ENCODE measurements at places on chromosomes 3 and 15.

DNA sequence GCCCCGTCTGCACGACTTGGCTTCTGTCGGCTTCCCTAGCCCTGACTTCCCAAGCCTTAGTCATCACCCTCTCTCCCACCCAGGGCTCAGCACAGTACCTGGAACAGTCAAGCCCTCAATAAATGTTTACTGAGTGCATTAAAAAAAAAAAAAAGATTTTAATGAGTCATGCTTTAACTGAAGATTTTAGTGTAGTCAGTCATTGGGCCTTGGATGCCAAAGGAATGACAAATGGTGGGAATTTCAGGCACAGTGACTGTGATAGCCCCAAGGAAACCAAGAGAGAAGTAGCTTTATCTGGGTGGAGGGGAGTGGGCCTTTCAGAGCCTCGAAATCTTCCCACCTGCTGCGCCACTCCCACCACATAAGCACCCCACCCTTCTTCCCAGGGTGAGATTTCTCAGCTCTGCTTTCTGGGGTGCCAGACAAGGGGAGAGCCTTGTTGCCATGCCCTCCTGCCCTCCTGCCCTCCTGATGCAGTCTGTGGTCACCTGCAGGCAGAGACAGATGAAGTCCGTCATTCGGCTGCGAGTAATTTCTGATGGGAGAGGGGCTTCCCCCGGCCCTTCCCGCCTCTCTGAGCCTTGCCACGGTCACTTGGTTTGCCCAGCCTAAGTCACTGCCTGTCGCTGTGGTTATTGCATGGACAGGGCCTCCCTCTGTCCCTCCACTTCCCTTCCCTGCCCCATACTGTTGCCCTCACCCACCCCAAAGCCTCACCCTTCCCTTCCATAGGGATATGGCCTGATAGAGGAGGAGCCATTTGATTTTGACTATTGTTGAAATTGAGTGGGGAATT lies 41.8 kb downstream of the SMAD3 start:
- DNase-seq: peak; percentile 98

DNA sequence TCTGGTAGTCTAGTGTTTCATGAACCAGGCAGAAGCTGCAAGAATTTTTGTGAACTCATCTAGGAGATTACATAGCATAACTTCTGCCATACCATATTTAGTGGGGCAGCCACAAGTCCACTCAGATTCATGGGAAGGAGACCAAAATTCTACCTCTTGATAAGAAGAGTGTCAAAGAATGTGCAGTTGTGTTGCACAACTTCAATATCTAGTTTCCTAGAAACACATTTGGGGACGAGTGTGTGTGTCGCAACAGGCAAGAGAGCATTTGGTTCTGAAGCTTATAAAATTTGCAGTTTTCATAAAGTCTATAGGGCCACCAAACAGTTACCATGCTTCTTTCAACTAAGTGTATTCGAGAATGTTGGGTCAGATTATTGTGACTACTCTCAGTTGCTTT lies 115.3 kb downstream of the KCNH8 start:
- no peak for DNase-seq

DNA sequence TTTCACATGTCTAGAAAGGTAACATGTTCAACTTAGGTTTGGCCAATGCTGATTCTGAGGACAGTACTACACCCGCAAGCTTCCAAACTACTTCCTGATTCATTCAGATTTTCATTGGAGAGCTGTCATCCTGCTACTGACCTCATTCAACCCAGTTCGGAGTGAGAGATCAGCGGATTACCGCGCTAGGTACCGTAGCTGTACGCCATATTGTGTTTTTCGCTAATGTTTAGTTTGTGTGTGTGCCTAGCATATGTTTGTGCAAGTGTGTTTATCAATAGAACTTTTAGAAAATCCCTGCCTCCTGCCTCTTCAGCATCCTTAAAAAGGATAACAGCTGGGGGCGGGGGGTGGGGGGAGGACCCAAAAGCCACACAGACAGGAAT lies 1.1 kb downstream of the ZBTB20 start:
- peak; percentile 52 for DNase-seq

GRCh38 chr15:101772921-101773320 lies 30.4 kb upstream of the OR4F6 start:
- DNase-seq: no peak

DNA sequence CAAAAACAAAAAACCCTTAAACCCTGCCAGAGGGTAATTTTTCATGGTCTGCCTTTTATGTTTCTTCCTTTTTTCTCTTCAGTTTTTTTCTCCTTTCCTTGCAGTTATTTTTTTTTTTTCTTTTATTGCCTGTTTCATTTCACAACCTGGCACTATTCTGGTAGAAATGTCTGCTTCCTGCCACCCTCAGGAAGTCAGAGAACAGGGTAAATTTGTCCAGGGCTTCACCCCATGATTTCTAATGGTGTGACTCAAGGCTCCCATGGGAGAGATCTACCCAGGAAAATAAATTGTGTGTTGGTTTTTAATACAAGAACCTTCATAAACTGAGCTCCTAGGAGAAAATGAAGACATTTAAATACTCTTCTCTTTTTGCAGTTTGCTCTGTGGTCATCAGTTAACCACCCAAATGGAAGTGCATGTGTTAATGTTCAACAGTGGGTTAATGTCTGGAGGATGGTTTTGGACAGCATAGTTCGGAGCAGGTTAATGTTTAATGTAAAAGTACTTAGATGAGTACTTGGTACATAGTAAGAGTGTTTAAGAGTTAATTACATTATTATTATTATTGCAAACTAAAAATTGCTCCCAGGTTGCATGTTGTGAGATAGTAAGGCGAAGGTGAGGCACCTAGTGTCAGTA lies 45.9 kb downstream of the CGNL1 start:
- no peak for DNase-seq

DNA sequence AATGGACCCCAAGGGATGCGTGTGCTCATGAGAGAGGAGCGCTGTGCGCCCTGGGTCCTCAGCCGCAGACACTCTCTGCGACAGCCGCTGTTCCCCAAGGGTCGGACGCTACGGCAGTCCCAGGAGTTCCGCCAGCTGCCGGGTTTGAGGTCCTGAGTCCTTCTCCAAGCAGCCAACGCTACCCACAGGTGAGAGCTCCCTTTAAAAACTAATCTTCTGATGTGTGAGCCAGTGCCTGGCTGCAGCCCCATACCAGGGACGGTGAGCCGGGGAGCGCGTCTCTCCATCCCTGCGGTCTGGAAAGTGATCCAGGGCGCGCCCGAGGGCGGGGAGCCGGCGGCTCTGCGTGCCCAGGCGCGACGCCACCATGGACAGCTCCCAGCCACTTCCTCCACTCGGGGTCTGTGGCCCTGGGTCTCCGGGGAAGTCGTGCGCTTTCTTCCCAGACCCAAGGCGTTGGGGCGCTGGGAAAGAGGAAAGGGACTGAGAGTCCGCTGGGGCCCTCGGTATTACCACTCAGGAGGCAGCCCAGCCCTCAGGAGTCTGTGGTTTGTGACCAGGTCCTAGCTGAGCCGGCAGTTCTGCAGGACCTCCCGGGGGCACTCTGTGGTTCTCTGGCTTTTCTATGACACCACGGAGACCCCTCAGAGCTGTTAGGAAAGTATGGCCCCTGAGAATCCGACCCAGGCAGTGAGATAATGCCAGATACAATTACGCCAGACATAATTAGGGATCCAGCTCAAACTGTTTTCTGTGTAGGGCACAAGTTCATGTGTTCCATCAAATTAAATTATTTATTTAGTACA lies 1.4 kb downstream of the CEMIP start:
- DNase-seq: peak; percentile 47
